ENCODE measurements at places on chromosomes 3 and 15.

- DNase-seq: no peak
Measured at GRCh38 chr3:123351501-123351900, 97.4 kb downstream of the ADCY5 start.

- DNase-seq: no peak
Measured at GRCh38 chr15:91318931-91319330, 218.9 kb downstream of the SV2B start.

DNA sequence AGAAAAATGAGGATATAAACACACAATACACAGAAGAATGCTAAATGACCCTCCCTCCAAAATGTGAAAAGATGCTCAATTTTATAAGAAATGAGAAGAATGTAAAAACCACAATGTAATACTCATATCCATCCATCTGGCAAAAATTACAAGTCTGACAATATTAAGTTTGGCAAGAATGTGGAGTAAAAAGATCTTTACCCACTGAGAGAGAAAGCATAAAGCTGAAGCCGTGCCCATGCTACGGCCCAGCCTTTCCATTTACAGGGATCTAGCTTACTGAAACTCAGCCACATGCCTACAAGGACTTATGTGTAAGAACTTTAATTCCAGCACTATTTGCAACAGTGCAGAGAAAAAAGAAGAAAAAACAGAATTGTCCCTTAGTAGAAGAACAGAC lies 42.9 kb downstream of the ATP13A3 start:
- no peak for DNase-seq

DNA sequence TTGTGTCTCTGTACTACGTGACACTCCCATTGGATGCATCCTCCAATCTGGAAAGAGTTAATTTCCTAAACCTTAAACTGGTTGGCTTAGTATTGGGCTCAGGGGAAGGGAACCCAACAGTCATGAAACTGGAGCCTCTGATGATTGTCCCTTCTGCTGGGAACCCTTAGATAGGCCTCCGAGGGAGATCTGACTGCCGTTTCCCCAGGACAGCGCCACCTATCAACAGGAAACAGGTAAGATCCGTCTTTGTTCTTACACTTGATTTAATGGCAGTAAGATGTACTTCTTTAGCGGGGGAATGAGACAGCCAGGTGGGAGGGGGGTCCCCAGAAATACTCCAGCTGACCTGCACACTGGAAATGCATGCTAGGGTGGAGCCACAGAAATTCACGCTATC lies 1749.6 kb downstream of the SI start:
- DNase-seq: no peak

- DNase-seq: no peak
Measured at GRCh38 chr15:63997715-63998442, 48.4 kb downstream of the DAPK2 start.

DNA sequence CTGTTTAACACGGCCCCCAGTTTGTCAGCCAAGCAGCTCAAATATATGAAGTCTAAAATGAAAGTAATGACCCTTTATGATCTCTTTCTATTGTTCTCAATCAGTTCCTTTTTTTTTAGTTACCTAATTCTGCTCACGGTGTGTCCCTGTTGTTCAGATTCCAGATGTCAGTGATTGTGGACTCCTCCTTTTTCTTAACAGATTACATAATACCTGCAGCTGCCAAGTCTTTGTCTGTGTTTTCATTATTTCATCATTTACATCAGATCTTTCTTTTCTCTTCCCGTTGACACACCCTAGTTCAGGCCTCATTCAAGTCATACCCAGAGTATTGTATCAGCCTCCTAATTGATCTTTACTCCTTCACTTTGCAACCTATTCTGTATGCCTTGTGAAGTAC lies 56.1 kb upstream of the SKIL start:
- DNase-seq: no peak

- no peak for DNase-seq
Measured at GRCh38 chr3:18344306-18345014, 80.7 kb downstream of the SATB1 start.

DNA sequence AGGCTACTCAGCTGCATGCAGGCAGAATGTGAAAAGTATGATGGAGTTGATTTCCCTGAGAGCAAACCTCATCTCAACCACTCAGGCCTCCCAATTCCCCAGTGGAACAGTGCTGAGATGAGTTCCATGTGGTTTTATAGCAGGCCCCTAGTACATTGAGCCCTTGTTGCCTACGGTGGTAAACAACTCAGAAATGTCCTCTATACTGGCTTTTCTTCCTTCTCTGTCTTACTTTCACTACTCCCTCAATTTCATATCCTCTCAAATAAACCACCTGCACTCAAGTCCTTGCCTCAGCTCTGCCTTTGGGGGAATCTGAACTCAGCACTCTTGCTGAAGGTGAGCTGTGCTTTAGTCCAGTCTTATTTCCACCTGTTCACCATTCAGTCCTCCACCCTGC lies 399.9 kb downstream of the PDCD6IP start:
- DNase-seq: no peak

DNA sequence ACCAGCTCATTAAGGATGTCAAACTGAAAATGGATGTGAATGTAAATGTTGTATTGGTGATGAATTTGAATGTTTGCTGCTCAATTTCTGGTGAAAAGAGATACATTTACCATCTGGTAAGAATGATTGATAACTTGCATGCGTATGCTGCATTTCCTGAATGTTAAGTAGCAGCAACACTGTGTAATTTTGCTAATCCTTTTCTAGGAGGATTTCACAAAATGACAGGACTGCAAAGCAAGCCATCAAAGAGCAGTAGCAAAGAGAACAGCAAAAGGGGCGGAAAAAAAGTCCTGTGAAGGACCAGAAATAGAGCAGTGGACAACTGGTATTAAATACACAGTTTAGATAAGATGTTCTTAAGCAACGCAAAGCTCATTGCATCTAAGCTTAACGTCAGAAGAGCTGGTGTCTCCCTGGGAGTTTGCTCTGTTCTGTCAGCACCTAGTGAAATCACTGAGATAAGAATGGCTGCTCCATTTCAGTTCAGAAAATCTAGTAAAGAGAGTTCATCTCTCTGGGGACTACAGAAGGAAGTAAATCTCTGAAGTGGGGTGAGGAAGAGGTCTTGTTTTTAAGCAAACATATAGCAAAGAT lies 23.5 kb upstream of the PAQR5 start:
- DNase-seq: no peak

DNA sequence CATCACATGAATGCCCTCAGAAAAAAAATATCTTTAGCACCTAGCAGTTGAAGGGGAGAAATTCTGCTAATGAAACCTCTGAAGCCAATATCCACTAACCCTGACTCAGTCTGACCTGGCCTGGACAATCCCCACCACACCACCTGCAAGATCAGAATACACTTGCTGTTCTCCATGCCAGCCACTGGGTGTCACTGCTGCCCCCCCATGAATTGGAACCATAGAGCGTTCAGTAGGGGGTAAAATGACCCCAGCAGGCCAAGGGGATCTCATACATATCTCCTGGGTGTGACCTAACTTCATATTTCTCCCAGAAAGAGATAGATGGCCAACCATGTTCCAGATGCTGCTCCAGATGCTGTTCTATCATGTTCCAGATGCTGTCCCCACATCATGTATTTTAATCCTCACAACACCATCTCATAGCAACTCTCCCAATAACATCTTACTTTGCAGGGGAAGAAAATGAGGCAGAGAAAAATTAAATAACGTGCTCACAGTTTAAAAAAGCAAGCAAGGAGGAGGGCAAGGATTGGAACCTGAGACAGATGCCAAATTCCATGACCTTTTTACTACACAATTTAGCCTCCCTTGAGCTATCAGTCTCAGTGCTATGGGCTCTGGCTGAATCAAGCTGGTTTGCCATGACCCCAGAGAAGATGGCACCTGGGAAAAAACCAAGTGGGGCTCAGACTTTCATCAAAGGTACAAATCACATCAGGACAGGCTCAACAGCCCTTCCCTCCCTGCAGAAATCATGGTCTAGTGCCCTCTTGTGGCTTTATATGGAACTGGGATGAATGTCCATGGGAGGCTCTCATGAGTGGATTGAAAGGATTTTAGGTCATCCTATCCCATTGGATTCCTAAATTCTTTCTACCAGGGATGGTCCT lies 12.4 kb downstream of the NTRK3 start:
- no peak for DNase-seq

- DNase-seq: no peak
Measured at GRCh38 chr3:52428151-52429005, 16.5 kb downstream of the SEMA3G start.

DNA sequence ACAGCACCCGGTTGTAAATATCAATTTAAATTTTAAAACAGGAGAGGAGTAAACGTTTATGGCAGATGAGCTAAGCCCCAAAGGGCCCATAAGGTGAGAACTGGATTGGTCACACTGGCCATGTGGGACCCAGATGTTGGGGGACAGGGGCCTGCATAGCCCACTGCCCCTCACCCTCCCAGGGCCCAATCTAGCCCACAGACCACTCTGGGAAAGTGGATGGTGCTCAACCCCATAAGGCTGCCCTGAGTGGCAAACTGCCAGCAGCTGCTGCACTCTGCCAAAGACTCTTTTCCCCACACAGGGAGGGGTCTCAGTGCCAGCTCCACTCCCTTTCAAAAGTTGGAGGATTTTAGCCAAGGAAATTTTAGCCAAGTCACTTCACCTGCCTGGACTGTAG lies 42.5 kb downstream of the CCDC12 start:
- DNase-seq: no peak

DNA sequence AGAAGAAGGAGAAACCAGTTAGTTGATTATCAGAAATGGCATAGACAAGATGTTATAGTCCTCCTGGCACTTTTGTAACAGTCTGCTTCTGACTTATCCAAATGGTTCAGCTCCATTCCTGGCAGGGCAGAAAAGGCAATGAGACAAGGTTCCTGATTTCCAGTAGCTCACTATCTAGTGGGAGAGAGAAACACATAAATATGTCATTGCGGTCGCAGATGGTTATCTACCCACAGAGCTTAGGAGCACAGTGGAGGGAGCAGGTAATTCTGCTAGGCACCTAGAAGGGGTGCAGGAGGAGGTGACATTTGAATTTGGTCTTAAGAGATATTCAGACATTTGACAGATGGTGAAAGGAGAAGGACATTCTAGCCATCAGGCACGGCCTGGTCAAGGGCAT lies 78.1 kb downstream of the TAMM41 start:
- no peak for DNase-seq

- no peak for DNase-seq
Measured at GRCh38 chr15:95989392-95989791, 341.1 kb upstream of the NR2F2 start.

All from activated CD8-positive, alpha-beta memory T cell treated with anti-CD3 and anti-CD28 coated beads for 1 hour (primary cell).